ENCODE measurements at places on chromosomes 16 and 17. TPM values are rescaled to one million over a fixed set of nuclear protein-coding genes. Genes with fewer than 3 reads are reported as not detected.

DNA sequence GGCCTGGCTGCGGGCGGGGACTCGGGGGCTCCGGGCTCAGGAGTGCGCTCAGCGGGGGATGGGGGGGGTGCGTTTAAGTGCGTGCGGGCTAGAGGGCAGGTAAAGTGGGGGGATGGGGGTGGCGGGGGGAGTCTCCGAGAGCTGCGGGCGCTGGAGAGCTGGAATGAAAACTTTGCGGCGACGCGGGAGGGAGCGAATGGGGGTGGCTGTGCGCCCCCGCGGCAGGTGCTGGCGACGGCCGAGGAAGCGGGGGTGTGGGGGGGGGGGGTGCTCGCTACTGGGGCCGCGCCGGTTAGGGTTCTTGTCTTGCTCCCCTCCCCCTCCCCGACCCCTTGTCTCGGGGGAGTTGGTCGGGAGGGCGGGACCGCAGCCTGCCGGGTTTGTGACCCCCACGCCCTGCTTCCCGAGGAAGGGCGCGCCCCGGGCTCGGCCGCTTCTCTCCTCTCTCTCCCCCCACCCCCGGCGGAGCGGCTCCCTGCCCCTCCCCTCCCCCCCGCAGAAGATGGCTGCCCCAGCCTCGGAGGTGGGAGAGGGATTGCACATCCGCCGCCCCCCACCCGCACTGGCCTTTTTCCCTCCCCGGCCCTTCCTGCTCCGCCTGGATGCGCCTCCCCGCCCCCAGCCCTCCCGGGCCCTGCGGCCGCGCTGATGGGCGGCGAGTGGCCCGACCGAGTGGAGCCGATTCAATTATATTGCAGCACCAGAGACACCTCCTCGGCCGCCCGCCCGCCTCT is 649 bp downstream of the GSE1 start:
- DNase-seq: peak; percentile 65

- no peak for DNase-seq
Observed at GRCh38 chr16:89096768-89097391, 3.2 kb downstream of the ACSF3 start.

- DNase-seq: peak; percentile 70
Observed at GRCh38 chr16:57185446-57185944, 344 bp downstream of the PSME3IP1 start.

DNA sequence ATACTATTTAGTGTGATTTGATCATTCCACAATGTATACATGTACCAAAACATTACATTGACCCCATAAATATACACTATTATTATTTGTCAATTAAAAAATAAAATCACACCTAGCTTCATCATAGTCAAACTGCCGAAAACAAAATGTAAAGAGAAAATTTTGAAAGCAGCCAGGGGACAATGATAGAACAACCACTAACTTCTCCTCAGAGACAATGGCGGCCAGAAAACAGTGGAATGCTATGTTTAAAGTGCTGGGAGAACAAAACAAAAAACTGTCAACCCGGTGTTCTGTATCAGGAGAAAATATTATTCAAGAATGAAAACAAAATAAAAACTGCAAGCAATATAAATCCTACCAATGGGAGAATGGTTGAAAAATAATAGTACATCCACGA is 63.2 kb downstream of the METRNL start:
- DNase-seq: no peak

DNA sequence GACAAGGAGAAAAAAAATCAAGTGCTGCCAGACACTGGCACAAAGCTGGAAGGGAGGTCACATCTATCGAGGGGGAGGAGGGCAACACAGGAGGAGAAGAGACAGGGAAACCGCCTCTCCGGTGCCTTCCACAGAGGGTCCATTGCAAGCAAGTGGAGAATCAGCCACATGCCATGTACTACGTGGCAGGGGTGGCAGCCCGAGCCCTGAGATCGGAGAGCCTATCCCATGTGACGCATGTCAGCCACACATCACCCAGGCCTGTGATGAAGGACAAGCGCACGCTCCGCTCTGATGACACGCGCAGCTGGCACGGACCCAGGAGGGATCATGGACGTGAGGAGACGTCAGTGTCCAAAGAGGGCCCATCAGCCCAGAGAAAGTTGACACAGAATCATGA is 30.1 kb downstream of the ADCY9 start:
- no peak for DNase-seq

GRCh38 chr17:32481193-32481592 is 5.6 kb upstream of the CDK5R1 start:
- no peak for DNase-seq

DNA sequence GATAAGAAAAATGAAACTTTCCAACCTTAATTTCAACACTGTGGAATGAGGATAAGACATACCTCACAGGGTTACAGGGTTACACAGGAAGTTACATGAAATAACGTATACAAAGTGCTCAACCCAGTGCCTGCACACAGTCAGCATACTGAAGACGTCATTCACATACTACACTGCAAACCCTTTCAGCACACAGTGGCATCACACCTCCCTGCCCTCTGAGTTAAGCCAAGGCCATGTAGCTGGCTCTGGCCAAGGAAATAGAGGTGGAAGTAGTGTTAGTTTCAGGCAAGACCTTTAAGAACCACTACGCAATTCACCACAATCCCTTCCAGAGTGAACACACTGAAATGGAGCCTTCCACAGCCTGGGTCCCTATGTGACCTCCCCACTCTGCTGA is 46.6 kb upstream of the GSG1L start:
- no peak for DNase-seq

DNA sequence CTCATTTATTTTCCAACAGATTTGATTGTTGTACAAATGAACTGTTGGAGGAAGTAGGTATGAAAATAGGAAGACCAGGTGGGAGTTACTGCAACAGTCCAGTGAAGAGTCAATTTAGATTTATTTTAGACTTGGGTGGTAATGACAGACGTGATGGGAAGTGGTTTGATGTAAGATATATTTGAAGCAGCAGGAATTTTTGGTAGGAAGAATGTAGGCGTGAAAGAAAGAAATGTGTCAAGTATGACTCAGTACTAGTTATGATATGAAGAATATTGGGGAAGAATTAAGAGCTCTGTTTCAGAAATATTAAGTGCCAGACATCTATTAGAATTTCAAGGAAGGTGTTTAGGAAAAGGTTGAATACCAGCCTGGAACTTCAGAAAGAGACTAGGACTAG is 247.9 kb upstream of the AXIN2 start:
- no peak for DNase-seq

DNA sequence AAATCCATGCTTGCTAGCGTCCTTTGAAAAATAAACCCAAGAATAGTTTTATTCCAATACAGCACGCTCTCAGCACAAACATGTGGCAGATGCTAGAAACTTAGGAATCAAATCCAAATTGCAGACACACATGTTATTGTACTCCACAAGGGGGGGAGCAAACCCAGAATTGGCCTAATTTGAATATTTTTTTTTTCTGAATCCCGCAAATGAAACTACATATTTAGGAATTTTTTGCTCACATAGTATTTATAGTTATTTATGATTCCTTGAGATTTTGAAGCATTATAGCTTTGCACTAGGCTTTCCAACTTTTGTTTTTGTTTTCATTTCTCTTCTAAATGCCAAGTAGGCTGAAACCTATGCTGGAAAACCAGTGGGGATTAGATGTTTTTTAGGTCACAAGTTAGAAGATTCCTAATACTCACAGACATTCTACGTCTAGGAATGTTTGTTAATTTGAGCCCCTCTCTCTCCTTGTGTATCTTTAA is 59.3 kb upstream of the CDH11 start:
- DNase-seq: no peak

GRCh38 chr17:16298140-16298662 is 55.1 kb downstream of the CENPV start:
- DNase-seq: peak; percentile 34

GRCh38 chr16:86011532-86011931 is 112.6 kb downstream of the IRF8 start:
- DNase-seq: no peak

DNA sequence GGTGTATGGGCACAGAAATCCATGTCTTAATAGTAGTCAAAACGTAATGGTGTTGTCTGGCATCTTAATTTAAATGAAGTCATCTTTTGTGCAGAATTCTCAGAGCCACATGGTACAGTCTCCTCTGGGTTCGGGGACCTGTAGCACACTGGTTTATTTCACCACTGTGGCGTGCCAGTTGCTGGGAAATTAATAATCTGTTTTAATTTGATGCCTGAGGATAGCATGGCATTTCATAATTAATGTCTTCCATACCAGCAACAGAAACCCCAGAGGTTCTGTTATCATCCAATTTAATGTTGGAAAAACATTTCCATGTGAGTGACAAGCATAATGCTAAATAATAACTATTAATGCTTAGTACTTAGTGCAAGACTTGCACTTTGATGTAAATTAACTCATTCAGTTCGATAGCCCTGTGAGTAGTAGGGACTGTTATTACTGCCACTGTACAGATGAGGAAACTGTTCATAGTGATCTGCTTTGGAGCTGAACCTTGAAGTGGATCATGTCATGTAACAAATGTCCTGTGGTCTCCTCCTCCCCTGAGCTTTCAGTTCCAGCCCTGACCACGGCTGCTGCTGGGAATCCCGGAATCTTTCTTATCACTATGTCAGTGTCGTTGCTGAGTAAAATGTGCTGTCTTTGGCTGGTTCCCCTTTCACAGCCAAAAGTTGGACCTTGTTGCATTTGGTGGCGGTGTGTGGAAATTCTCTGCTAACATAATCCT is 51.2 kb downstream of the SNX29 start:
- no peak for DNase-seq

DNA sequence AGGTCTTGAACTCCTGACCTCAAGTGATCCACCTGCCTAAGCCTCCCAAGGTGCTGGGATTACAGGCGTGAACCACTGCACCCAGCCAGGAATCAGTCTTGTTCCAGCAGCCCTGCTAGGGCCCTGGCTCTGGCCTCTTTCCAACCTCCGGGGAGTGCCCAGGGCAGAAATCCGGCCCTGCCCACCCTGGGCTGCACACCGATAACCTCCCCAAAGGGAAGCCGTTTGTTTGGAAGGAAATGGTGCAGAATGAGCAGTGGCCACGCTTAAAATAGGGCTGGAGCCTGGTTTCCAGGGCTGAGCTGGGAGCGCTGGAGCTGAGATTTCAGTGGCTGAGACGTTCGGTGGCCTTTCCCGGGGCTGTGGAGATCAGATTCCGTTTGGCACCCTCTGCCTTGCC is 17.8 kb upstream of the EMP2 start:
- no peak for DNase-seq

DNA sequence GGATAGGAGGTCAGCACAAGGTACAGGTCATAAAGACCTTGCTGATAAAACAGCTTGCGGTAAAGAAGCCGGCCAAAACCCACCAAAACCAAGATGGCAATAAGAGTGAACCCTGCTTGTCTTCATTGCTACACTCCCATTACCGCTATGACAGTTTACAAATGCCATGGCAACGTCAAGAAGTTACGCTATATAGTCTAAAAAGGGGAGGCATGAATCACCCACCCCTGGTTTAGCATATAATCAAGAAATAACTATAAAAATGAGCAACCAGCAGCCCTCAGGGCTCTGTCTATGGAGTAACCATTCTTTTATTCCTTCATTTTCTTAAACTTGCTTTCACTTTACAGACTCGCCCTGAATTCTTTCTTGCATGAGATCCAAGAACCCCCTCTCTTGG is 1.0 kb upstream of the HSBP1 start:
- DNase-seq: no peak

DNA sequence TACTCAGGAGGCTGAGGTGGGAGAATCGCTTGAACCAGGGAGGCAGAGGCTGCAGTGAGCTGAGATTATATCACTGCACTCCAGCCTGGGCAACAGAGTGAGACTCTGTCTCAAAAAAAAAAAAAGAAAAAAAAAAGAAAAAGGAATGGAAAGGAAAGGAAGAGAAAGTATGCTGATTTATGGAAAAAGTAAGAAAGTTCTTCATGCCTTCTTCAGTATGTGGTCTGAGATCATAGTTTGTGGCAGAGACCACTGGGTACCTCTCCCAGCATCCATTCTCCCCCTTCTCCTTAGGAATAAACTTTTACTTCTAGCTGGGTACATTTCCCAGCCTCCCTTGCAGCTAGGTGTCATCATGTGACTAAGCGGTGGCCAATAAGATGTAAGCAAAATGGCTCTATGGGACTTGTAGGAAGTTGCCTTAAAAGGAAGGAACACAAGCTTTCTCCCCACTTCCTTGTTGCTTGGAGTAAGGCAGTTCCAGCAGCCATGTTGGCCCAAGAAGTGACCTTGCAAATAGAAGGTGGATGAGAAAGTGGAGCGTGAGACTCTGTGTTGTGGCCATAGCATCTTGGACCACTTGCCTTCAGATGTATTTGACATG is 26.1 kb upstream of the XPO6 start:
- DNase-seq: no peak

DNA sequence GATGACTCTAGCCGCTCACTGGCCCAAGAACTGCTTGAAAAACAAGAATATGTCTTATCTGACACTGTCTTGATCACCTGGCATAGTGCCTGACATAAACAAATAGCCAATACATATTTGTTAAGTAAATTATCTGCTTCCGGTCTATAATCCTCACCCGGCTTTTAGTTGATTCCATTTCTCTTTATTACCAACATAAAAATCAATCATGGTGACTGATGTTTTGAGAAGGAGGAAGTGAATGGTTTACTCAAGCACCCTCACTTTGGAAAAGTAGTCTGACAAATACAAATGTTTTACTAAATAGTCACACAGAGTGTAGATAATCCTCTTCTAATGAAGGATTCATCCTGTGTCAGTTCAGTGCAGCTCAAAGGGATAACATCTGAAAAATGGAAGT is 47.0 kb downstream of the SKAP1 start:
- no peak for DNase-seq

- DNase-seq: no peak
Observed at GRCh38 chr17:69269131-69269998, 40.7 kb upstream of the ABCA10 start.

GRCh38 chr17:13153036-13153435 is 135.2 kb upstream of the ELAC2 start:
- DNase-seq: no peak

GRCh38 chr17:48621410-48622392 is 4.5 kb downstream of the HOXB9 start:
- no peak for DNase-seq

GRCh38 chr17:4204710-4205173 is 59.0 kb downstream of the ANKFY1 start:
- no peak for DNase-seq

DNA sequence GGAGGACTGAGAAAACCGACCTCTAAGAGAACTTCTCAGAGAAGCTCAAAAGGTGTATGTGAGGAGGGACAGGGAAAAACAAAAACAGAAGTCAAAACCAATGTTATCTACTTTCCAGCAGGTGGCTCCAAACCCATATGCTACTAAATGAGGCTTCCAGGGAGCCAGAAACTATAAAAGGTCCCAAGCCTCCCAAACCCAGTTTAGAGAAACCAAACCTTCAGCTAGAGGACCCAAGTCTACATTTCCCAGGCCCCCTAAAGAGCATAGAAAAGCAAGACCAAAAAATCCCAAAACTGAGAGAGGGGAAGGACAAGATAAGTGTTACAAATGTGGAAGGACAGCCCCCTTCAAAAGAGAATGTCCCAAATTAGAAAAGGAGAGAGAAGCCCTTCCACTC is 3.7 kb downstream of the HPR start:
- no peak for DNase-seq

Gene TBX2
- 2.7 TPM for total RNA-seq

Gene NETO2
- 1.6 TPM for total RNA-seq

Gene CDH8
- not detected for total RNA-seq

Gene CUEDC1
- total RNA-seq: 5.7 TPM

Gene FBXW10
- total RNA-seq: 0.12 TPM

Gene ZP2
- total RNA-seq: not detected

Gene ANKRD40CL
- total RNA-seq: not detected

Gene ACE
- 1.9 TPM for total RNA-seq

Gene SLC6A2
- 2.9 TPM for total RNA-seq

Gene TLE7
- total RNA-seq: not detected

All from right lobe of liver (tissue), 6 donors.